Activated CD4-positive, alpha-beta T cell treated with anti-CD3 and anti-CD28 coated beads for 24 hours (primary cell): ENCODE measurements at places on chromosomes 5 and 9.

GRCh38 chr9:82106536-82106935, 118.0 kb downstream of the SPATA31D1 start:
- DNase-seq: no peak

GRCh38 chr5:67677422-67677970, 480.9 kb upstream of the CD180 start:
- no peak for DNase-seq

DNA sequence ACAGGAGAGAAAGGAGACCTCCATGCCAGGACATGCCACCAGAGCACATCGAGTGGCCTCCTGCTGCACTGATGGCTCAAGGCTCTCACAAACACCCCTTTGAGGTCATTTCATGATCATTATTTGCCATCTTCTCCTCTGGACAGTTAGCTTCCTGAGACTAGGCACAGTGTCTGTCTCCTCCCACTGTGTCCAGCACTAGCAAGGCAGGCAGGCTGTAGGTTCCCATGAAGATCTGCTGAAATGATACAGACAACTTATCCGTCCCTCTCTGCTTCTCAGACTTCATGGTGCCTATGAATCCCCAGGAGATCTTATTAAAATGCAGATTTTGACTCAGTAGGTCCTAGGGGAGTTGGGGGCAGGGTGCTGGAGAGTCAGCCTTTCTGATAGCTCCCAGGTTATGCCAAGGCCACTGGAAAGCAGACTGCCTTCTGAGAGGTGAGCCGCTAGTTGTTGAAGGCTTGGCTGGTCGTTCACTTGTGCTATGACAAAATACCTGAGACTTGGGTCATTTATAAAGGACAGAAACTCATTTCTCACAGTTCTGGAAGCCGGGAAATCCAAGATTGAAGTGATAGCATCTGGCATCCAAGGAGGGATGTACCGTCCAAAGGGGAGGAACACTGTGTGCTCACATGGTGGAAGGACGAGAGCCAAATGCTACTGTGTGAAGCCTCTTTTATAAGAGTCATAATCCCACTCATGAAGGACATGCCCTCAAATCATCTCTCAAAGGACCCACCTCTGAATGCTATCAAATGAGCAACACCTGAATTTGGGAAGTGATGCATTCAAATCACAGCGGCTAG, 183.4 kb downstream of the SPOCK1 start:
- DNase-seq: no peak

- no peak for DNase-seq
Measured at GRCh38 chr5:129652349-129653056, 95.4 kb upstream of the MINAR2 start.

DNA sequence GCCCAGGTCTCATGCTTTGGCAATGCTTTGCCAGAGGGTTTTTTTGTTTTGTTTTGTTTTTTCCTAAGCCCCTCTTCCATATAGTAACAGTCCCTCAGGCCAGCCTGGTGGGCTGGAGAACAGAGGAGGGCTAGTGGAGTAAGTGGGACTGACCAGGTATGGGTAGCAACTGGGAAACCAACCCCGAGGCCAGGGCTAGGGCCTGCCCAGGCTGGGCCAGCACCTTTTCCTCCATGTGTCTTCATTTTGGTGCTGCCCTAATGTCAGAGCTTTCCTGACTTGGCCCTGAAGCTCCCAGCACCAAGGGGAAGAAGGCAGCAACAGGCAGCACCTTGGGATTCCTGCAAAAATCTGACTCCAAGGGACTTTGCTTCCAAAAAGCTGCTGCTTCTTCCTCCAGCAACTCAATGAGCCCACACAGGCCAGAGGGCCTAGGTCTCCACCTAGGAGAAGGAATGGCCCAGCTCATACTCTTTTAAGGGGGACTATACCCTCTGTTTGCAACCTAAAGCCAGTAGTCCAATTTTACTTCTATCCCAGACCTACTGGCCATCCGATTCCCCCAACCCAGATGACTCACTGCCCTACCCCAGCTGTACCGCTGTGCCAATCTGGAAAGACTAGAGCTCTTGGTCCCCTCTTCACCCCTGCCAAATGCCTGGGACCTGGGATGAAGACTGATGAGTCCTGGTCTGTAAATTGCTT, 105.1 kb downstream of the PSD2 start:
- no peak for DNase-seq

DNA sequence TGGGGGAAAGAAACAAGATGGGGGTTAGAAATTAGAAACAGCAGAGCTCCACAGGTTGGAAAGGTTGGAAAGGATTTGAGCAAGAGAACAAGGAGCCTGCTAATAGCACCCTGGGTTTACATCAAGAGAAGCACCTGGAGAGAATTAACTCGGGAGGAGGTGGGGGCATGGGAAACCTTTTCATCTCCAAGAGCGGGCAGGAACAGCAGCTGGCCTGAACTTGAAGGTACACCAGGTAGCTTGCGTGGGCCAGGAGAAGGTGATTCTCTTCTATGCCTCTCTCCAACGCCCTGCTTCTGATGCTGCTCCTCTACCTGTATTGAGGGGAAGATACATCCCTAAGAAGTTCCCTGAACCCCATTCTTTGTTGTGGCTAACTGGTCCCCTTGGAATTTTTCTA, 37.1 kb upstream of the GLRX start:
- DNase-seq: no peak

- DNase-seq: no peak
Measured at GRCh38 chr5:139676951-139677735, 29.0 kb downstream of the CXXC5 start.

GRCh38 chr5:73796164-73797131, 170.5 kb downstream of the ARHGEF28 start:
- DNase-seq: no peak

DNA sequence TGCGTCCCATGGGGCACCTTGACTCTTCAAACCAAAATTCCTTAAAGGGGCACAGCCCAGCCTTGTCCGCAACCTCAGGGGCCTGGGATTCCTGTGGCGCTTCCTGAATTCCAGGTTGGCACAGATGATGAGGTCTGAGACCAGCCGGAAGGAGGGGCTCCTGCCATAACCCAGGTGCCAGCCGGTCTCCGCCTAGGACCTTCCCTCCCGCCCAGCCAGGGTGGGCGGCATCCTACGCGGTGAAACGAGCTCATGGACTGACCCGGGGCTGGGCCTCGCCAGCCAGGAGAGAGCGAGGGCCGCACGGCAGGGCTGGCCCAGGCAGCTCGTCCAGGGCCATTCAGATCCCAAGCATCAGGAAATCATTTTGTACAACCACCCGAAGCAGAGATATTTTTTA, 23.0 kb downstream of the AMBP start:
- no peak for DNase-seq

DNA sequence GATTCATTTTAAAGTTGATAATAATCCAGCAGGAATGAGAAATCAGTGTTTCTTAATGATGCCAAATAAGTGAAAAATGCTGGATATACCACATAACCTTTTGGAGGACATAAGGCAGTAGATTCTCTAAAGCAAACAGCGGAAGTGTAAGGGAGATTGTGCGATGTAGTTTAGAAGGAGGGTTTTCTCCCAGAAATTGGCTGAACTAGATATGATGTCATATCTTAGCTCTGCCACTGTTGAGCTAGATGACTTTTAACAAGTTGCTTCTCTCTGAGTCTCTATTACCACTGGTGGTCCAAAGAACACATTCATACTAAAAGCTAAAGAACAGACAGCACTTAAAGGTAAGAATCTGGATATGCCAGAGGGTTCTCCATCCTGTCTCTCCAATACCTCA, 107.0 kb downstream of the NR6A1 start:
- DNase-seq: no peak

DNA sequence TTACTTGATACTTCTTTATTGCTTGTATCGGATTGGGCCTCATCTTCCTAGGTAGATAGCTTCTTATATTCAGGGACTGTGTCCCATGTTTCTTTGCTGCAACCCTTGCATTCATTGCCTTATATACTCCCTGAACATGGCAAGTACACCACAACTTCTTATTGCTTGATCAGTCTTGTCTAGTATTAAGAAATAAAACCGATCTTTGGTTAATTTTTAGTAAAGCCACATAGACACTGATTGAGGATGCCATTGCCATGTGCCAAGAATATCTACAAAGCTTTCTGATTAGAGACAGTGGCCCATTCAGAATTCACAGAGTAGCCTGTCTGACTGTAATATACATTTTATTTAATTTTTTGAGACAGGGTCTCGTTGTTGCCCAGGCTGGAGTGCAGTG, 34.7 kb upstream of the ANKRD55 start:
- DNase-seq: no peak

DNA sequence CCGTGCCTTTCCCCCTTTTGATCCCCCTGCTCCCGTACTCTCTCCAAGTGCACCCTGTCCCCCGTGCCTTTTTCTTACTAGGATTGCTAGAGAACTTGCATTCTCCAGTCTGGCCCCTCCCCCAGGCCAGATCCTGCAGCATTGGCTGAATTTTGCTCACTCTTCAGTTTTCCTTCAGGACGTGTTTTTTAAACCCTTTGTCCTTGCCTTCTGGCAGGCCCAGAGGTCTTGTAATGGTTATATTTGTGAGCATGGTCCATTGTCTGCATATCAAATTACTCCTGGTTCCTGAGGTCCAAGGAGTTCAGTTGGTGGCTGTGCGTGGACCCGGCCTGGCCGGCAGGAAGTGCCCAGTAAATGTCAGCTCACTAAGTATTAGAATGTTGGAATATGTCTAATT, 606 bp downstream of the TBC1D13 start:
- no peak for DNase-seq

DNA sequence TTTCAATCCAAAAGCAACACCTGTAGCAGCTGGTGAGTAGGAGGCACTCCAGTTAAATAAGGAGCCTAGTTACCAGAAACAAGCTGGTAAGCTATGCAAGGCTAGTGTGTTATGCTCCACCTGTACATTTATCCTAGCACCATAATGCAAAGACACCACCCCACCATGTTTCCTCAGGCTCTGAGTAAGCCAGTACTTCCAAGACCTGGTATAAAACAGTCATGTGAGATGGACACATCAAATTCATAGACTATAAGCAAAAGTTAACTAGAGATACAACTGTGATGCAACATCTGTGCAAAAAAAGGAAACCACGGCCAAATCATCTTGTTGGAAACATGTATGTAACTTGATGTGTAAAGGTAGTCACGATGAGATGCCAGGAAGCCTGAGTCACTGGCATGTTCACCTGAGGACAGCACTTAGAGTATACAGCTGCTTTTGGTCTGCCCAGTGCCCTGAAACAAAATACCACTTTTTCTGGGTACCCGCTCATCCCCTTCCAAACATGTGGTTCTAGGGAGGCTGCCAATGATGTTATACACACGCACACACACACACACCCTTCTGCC, 66.1 kb downstream of the CDK5RAP2 start:
- no peak for DNase-seq

DNA sequence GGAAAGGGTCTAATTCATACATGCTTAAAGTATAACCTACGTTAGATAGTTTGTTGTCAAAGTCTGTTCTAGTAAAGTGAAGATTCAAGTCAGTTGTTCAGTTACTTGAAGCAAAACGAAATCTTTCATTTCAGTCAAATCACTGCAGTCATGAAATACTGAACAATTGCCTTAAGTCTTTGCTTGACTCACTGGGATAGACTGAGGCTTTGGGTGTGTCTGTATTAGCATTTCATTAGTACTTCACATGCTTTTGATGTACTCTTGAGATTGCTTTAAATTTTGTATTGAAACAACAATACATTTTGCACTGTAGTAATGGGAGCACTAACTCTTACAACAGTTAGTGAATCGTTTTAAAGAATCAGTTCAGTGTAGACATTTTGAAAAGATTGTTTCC, 4.0 kb upstream of the CMYA5 start:
- no peak for DNase-seq

GRCh38 chr5:91059409-91059808, 323.7 kb downstream of the ARRDC3 start:
- DNase-seq: no peak

DNA sequence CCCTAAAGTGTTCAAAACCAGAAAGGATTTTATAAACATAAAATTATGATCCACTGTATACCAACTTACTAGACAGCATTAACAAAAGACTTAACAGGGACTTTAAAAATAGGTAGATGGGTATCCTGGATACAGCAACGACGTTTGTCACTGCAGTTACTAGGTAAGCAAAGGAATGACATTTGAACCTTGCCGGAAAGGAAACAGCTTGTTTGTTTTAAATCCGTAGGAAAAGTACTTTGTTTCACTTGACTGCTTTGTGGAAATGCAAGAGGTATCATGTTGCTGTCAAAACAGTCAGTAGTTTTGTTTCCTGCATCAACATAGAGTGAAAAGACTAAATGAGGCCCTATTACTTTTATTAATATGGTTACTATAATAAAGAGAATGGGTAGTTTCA, 122.9 kb downstream of the CDC42SE2 start:
- DNase-seq: no peak

DNA sequence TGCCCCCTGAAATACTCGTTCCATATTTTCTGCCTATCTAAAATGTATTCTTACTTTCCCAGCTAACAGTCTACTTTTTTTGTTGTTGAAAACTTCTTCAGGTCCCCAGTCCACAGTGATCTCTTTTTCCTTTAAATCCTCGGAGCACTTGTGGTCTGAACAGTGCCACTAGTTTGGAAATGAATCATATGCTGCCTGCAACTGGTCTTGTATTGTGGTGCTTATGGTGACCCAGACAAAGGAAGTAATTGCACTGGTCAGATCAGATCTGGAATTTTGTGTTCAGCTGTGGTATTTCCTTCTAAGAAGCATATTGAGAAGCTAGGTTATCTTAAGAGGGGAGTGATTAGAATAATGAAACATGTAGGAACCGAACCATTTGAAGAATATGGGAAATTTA, 2.9 kb downstream of the UNC13B start:
- DNase-seq: no peak

DNA sequence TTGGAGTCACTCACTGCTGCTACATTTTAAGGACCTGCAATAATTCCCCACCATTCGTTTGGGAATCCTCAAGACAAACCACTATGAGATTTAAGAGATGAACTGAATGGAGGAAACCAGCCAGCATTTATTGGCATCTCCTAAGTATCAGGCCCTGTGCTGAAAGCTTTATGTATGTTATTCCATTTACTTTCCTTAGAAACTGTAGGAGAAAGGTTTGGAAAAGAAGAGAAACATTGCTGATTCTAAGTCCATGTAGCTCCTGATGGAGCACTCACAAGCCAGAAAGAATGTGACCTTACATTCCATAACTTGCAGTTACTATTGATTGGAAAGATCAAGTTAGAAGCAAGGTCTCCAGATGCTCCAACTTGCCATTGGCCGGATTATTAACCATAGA, 267.4 kb downstream of the GAS1 start:
- no peak for DNase-seq

- DNase-seq: no peak
Measured at GRCh38 chr5:430214-430925, 12.6 kb upstream of the EXOC3 start.

DNA sequence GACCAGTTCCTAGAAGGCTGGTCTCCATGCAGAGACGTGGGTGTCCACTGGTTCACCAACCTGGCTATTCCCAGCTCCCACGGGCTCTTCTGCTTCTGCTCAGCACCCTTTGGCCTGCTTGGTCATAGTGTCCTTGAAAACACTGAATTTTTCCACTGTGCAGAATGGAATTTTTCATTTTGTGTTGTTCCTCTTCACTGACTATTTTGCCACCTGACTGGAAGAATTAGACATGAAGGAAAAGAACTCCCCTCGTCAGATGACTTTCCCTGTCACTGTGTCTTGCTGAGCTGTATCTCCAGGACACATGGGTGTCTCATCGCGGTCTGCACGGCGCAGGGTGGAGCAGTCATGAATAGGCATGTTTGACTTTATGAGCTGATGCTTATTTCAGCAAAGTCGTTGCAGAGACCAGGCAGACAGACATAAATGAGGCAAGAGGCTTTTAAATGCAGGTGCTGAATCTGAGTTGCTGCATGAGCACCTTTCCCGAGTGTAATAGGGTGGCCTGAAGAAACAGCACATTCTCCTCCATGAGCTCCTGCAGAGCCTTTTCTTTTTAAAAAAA, 50.2 kb upstream of the SEMA4D start:
- no peak for DNase-seq

GRCh38 chr5:20949636-20950035, 961.6 kb upstream of the CDH18 start:
- no peak for DNase-seq
